ENCODE measurements at places on chromosomes 3 and 15.

DNA sequence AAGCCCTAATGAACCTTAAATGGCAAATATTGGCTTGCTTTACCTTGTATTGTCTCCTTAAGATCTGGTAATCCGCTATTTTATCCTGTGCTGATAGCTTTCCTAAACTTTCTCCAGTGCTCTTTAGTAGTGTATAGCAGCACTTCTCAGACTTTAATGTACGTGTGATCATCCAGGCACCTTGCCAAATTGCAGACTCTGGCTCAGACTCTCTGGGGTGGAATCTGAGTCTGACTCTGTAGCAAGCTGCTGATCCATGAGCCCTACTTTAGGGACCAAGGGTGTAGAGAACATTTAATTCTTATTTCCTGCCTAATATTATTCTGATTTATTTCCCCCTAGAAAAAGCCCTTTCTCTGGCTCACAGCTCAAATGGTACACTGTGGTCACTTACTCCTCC is 518.8 kb upstream of the ZNF385D start:
- DNase-seq, result no peak

DNA sequence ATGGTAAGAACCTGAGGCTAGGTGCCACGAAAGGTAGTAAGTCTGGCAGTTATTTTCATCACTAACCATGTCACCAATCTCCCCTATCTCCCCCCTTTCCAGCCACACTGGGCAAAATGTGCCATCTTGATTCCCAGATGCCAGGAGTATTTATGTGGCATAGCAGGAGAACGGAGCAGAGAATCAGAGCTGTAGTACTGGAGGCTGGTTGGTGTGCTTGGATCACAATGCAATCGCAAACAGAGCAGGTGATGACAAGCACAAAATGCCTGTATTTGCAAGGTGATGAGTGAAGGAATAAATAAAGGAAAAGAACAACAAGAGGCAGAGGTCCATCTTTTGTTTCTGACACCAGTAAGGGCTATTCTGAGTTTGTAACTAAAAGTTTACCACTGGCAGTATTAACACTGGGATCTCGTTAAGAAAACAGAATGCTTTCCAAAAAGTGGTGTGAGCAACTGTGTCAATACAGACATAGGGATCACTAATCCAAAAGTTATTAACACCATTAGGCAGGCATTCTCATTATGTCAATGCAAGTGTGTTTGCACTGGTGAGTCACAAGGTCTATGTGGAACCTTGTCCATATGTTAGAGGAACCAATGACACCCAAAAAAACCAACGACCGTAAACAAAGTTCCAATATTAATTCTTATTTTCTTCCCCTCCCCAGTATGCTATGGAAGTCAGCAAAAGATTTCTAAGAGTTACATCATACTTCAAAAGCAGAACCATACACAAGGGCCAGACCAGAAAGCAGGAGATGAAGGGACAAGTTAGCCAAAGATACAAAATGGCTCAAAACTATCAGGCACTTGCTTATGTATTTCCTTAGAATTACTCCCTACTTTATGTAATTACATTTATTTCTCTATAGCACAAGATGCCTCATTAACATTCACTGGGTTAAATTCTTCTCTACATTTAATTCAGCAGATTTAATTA is 556.6 kb downstream of the FOXP1 start:
- DNase-seq, result peak; percentile 21

DNA sequence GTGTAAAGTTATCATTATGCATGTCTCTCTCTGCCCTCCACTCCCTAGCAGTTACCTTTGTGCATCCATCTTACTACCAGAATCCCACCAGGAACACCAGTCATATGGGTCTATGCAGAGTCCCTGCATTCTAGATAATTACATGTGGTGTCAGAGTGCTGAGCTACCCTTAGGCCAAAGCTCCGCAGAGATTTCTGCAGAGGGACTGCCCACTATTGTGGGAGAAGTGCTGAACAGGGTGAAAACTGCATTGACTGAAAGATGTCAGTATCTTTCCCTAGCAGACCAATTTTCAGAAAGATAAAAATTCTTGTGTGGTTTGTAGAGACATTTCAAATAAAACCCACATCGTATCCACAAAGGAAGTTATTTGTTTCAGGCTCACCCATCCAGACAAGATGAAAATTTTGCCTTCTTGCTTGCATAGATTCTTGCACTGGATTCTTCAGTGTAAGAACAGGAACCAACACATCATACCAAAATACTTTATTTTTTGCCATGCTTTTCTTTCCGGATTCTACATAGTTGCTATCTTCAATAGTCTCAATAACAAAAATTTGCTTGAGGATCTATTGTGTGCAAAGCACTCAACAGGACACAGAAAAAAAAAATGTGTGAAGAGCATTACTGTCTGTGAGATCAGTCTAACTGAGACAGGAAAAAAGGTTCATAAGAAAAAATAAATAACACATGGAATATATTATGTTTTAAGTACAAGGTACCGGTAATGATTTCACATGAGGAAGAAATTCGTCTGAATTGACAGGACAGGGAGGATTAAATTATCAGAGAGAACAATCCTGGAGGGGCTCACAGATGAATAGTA is 32.0 kb upstream of the CCDC80 start:
- no peak for DNase-seq

GRCh38 chr3:121436074-121436473 is 109.7 kb downstream of the POLQ start:
- no peak for DNase-seq

GRCh38 chr15:91465086-91465485 is 365.0 kb downstream of the SV2B start:
- DNase-seq, result no peak

GRCh38 chr15:32994810-32995424 is 199.6 kb downstream of the FMN1 start:
- DNase-seq, result no peak

- DNase-seq, result no peak
Observed at GRCh38 chr3:37562876-37563275, 298.8 kb upstream of the CTDSPL start.

- DNase-seq, result no peak
Observed at GRCh38 chr15:28987337-28987736, 101.6 kb downstream of the APBA2 start.

DNA sequence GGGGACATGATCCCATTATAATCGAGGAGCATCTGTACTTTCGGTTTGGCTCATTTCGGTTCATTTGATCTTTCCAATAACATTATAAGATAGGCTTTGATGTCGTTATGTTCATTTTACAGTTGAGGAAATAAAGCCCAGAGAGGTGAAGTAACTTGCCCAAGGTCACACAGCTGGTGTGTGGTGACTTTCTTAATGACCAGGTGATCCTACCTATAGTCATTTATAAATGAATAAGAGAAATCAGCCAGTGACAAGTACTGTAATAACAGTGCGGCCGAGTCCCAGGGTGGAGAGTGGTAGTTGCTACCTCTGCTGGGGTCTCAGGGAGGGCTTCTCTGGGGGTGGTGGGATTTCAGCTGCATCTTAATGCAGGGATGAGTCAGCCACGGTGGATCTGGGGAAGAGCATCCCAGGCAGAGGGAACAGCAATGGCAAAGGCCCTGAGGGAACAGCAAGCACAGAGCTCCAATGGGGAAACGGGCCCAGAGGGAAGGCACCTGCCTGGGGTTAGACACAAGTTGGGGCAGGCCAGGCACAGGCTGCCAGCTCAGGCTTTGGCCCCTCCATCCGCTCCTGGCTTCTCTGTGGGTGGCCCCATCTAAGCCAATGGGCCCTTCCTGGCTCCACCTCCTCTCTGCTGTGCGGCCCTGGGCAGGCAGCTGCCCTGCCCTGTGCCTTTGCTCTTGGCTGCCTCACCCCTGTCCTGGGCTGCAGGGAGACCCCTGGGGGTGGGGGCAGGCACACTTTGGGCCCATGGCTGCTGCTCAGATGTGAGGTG is 1.1 kb upstream of the FBLN2 start:
- DNase-seq, result no peak

DNA sequence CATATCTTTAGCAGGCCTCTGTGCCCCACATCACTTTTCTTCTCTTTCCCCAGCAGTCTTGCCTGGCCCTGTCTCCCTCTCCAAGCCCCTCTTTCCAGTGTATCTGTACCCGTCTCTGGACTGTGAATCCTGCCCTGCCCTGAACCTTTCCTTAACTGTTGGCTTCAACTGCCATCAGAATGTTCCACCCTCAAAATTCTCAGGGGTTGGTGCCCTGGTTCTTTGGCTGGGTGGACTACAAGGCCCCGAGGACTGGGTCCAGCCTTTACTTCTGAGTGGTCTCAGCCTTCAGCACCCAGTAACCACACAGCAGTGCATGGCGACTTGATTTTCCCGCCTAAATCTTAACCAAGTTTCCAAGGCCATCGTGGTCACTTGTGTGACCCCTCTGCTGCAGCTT is 333.5 kb upstream of the RGMA start:
- no peak for DNase-seq

GRCh38 chr3:9786209-9786739 is 6.0 kb downstream of the TADA3 start:
- DNase-seq, result no peak

DNA sequence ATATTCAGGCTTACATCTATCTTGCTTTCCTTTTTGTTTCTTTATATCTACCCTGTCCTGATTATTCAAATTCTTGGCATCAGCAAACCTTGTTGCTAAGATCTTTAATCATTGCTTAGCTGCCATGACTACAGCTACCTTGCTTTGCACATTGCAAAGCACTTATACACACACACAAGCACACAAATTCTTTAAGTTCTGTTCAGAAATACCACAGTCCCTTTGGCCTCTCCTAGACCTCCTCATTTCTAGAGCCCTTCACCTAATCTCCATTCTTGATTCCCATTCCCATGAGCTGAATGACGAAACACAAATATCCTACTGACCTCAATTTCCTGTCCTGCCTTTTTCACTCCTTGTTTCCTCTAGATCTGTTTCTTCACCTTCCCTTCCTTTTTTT is 409.6 kb downstream of the UNC13C start:
- DNase-seq, result no peak

DNA sequence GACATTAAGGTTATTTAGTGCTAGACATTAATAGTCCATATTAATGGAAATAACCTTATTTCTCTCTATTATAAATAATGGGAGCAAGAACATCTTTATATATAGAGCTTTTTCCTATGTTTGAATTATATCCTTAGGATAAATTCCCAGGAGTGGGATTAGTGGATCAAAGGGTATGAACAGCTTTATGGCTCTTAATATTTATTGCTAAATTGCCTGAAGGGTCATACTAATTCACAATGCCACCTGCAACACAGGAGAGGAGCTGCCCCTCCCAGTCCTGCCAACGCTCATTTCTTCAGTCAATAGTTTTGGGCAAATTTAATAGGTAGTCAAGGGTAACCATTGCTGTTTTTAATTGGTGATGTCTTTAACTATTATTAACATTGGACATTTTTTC is 48.9 kb upstream of the POLR2M start:
- DNase-seq, result no peak

DNA sequence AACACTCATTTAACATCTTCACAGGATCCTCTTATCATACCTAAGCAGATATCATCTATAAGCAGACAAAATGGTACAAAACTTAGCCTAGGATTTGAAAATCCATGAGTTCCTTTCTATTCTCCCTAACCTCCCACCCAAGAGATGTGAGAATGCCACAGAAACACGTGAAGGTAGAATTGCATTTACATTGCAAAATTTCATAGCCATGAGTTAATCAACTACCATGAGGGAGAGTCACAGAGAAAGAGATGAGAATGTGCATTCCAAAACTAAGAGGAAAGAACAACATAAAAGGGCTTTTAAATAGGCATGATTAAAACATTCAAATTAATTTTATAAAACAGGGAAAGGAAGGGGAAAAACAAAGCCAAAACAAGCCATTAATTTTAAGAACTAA is 806.2 kb downstream of the NTRK3 start:
- DNase-seq, result no peak

GRCh38 chr3:37456781-37457180 is 282.4 kb upstream of the LRRFIP2 start:
- no peak for DNase-seq

- DNase-seq, result no peak
Observed at GRCh38 chr15:75104804-75105557, 81.6 kb downstream of the PPCDC start.

- no peak for DNase-seq
Observed at GRCh38 chr3:2853651-2854050, 256.5 kb downstream of the IL5RA start.

DNA sequence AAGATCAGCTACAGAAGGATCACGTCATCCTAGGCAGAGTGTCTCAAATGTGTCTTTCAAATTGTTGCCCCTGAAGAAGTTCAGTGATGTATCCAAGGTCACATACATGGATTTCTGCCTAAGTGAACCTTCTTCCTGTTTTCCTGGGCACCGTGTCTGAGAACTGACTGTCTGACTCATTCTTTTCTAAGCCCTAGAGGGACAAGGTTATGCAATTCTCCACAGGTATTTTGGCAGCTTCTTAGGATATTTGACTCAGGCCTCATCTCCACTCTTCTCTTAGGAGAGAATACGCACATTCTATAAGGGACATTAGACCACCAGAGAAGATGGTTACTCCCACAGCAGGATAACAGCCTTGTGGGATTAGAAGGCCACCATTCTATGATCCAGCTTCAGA is 391.9 kb upstream of the THBS1 start:
- no peak for DNase-seq

- no peak for DNase-seq
Observed at GRCh38 chr3:31770822-31771326, 210.2 kb downstream of the OSBPL10 start.

GRCh38 chr3:172515130-172515918 is 7.9 kb downstream of the TNFSF10 start:
- no peak for DNase-seq

DNA sequence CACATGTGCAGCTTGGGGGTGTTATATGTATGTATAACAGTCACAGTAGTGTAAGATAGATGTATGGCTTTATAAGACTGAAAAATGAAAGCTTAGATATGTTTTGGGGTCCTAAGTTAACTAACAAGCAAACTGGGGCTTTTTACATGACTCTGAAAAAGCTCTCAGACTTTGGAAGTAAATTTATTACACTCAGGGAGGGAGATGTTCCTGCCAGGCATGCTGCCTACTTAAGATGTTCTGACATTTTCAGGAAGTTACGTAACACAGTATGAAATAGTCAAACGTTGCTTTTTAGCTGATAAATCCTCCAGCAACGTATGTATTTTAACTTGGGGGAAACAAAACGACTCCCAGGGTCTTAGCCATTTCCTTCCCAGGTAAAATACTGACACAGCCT is 1.7 kb upstream of the IFT57 start:
- DNase-seq, result no peak

- no peak for DNase-seq
Observed at GRCh38 chr15:88920186-88920891, 7.2 kb upstream of the MFGE8 start.

DNA sequence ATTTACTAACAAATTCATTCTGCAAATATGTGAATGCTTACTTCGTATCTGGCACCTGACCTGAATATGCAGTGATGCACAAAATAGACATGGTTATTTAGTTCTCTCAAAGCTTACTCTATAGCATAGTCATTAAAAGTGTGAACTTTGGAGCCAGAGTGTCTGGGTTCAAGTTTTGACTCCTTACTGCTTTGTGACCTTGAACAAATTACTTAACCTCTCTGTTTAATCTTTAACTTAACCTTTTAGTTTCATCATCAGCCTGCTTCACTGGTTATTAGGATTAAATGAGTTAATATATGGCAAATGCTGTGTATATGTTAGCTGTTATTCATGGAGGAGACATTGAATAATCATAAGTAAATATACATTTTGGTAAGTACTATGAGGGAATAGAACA is 12.1 kb upstream of the MGA start:
- DNase-seq, result no peak

- DNase-seq, result no peak
Observed at GRCh38 chr3:9781978-9782603, 10.2 kb downstream of the TADA3 start.
